ENCODE measurements at places on chromosomes 6 and 20.

DNA sequence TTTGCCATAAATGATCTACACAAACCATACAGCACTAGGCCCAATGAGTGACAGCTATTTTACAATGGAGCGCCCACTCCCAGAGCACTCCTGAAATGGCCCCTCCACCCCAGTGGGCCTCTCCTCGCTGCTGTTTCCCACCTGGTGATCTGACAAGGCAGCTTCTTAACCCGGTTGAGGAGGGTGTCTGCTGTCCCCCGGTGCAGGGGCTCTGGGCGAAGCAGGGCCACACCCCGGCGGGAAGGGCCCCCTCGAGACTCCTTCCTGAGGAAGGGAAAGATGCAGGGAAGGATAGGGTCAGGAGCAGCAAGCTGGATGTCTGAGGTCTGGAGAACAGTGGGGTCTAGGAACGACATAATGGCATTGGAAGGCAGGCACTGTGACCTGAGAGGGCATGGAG, 10.2 kb downstream of the ABHD16A start:
- DNase-seq, result no peak

DNA sequence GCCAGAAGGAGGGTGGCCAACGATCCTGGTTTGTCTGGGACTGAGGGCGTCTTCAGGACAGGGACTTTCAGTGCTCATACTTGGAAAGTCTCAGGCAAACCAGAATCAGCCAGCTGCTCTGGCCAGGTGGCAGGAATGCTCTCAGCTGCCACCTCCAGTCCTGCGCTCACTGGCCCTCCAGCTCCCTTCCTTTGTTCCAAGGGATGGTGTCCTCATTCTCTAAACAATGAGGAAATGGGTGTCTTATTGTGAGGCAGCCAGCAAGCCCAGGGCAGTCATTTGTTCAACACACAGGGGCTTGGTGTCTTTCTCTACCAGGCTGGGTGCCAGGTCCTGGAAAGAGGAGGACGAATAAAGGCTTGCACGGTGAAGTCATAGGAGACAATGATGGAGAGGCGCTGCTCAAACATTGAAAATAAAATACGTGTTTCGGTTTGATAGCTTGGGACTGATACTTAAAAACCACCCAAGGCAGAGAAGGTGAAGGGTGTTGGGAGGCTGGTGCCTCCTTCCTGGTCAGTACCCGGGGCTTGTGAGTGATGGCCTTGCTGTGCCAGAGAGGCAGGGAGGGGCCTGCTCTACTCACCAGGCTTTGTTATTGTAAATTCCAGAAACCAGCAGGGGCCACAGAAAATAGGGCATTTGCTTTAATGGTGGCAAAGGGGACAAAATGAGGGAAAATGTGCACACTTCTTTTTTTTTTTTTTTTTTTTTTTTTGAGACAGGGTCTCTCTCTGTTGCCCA, 11.3 kb upstream of the TMEM181 start:
- peak; percentile 51 for DNase-seq

DNA sequence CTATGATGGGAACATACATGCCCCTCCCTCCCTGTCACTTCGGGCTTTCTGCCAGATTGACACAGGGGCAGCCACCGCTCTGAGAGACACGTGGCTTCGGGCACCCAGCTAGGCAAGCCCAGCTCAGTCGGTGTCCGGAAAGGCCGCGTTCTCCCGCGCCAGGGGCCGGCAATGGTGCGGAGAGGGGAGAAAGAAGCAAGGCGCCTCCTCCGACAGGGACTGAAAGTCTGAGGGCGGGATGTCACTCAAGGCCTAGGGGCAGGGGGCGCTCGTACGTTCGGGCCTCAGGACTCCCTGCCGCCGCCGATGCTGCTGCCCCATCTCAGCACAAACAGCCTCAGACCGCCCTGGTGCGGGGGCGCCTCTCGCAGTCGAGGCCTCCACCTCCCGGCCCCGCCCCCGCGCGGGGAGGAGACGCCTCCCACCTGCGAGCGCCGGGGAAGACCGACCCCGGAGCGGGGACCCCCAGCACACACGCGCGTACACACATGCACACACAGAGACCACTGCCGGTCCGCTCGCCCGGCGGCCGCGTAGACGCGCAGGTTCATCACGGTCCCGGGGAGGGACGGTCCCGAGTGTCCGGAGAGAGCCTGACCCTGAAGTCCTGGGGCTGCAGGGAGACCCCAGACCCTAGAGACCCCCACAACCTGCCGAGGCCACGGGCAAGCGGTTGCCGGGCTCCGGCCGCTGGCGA, 1.9 kb downstream of the GRM4 start:
- no peak for DNase-seq

DNA sequence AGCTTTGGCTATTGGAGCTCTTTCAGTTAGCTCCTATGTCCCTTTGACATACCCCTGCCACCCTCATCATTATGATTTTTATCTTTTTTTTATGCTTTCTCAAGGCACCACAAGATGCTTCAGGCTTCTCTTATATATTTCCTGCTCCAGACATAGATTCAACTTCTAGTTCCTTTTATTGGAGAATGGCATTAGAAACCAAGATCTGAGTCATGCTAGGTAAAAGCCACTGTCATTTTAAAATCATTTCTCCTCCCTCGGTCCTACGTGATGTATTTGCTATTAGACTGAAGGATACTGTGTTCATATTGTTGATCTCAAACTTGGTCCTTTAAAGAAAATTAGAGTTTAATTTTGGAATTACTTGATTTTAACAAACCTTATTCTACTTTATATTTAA, 8.3 kb downstream of the TENT5A start:
- no peak for DNase-seq

DNA sequence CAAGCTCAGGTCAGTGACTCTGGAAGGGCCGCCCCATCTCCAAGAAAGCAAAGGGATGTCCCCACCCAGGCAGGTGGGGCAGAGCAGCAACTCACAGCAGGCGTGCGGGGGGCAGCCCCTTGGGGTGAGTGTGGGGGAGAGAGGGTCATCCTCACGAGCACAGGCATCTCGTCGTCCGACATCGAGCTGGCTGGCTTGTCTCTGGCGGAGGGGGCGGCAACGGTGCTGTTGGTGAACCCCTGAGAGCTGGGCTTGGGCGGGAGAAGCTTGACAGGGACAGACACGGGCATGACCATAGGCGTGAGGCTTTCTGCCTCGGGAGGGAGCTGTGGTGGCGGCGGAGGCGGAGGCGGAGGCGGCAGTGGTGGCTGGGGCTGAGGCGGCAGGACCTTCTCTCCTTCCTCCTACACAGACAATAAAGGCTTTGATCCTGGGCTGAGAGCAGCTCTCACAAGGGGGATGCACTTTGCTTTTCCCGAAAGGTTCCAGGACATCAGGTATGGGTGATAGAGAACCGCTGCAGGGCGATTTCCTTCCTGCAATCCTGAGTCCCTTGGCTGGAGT, 45.6 kb upstream of the MRPS10 start:
- no peak for DNase-seq
